Suppressor macrophage (primary cell): ENCODE measurements at places on chromosomes 2 and 18.

GRCh38 chr18:78766651-78767533 is 212.7 kb upstream of the SALL3 start:
- no peak for DNase-seq

DNA sequence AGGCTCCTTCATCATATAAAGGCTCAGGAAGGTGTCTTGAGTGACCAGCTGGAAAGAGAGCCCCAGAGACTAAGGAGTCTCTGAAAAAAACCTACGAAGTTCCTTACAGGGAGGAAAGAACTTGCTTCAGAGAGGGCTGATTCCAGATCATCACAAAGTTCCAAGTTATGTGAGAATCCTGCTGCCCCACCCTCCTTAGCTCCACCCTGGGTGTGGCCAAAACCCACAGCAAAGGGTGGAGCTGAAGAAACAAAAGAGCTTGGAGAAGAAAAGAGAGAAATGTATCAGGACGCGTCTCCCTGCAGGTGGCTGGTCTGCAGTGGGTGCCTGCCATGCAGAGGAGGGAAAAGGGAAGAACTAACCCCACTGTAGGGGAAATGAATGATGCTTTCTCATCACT is 32.8 kb upstream of the ZNF396 start:
- peak; percentile 59 for DNase-seq

DNA sequence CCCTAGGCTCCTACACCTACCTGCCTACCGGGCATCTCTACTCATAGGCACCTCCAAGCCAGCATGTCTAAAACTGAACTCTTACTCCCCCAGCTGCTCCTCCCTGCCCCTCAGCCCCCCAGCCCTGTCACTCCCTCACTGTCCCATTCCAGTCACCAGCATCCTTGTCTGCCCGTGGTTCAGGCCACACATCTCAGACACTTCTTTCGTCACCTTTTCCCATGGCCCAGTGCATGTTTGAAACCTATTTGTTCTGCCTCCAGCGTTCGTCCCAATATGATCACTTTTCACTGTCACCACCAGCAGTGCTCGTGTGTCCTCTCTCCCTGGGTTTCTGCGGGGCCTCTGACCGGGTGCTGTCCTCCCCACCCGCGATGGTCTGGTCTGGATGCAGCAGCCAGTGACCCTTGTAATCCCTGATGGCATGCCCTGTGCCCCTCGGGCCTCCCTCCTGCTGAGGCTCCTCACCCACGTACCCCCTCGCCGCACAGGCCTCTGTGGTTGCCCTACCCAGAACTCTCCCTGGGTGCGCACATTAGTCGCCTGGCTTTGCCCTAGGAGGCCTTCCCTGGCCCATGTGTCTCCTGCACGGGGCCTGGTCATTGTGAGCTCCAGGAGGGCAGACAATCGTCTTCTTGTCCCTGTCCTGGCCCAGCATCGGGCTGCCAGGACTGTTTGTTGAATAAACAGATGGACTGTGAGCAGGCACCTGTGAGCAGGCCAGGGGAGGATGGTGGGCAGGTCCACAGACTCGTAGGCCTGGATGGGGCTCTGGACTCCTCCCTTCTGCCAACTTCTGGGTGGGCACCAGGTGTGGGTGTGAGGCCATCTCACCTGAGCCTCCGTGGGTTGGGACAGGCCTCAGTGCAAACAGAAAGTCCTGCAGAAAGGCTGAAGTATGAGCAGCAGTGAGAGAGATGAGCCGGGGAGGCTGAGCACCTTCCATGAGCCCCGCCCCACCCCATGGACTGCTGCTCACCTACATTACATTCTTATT is 15.5 kb downstream of the LDLRAD4 start:
- DNase-seq: no peak

GRCh38 chr2:174729797-174730697 is 34.2 kb downstream of the CHRNA1 start:
- peak; percentile 15 for DNase-seq

- no peak for DNase-seq
Measured at GRCh38 chr2:177675350-177675821, 282.8 kb downstream of the AGPS start.

- DNase-seq: no peak
Measured at GRCh38 chr2:86552889-86553288, 10.4 kb downstream of the CHMP3 start.

- DNase-seq: no peak
Measured at GRCh38 chr2:24463271-24463670, 27.8 kb upstream of the NCOA1 start.

DNA sequence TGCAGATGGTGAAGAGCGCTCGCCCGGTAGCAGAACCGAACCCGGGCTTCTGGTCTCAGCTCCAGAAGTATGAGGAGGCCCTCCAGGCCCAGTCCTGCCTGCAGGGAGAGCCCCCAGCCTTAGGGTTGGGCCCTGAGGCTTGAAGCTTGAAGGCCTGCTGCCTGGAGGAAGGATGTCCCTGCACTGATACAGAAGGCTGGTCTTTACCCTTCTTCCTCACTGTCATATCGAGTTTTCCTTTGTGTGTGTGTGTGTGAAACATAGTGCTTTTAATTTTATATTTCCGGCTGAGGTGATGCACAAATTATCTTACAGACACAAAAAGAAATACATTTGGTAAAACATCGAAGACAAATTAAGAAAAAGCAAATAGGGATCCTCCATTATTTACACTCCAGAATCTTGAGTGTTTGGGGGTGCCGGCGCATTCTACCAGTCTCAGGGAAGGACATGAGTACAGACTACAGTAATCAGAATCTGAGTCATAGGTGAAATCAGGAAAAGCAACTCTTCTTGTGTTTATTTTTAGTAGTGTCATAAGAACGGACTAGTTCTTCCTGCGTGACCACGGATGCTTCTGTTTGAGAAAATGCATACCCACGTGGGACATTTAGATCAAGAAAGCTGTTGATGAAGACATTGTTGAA is 1.3 kb downstream of the DUSP28 start:
- DNase-seq: peak; percentile 90

- no peak for DNase-seq
Measured at GRCh38 chr2:23469142-23469540, 84.2 kb downstream of the KLHL29 start.

- DNase-seq: no peak
Measured at GRCh38 chr2:156687126-156687525, 250.9 kb downstream of the GPD2 start.

- DNase-seq: no peak
Measured at GRCh38 chr2:47227532-47228279, 72.6 kb upstream of the STPG4 start.

GRCh38 chr2:42256505-42256904 is 87.4 kb downstream of the EML4 start:
- DNase-seq: peak; percentile 47

GRCh38 chr18:24114924-24115549 is 23.8 kb upstream of the CABYR start:
- no peak for DNase-seq

- DNase-seq: no peak
Measured at GRCh38 chr2:172448544-172449267, 21.3 kb downstream of the ITGA6 start.

- DNase-seq: no peak
Measured at GRCh38 chr2:217820904-217821303, 181.9 kb downstream of the TNS1 start.

DNA sequence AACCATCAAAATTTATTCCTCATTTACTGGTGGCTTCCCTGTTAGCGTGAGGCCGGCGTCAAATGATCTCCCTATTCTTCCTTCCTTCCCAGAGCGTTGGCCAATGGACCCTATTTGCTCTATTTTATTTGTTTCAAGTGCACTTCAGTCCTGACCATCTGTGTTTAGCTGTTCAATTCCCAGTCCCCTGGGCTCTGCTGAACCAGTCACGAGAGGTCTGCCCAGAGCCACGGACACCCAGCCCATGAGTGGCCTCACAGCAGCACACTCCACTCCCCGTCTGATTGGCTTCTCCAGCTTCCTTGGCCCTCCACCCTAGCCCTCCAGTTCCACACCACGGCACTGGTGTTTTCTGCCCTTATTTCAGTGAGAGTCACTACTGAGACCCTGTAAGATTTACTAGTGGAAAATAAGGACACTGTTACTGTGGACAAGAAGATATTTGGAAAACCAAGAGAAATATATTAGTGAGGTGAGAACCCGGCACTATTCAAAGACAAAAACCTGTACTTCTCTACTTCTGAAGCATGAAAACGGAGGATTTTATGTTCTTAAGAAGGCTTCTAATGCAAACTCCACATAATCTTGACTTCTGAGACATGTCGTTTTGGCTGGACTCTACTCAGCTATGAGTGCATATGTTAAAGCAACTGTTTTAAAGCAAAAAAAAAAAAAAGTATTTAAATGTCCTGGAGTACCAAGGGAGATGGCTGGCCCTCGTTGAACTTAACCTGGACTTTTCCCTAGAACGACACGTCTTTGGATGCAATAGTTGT is 86.6 kb downstream of the COL6A3 start:
- DNase-seq: no peak

DNA sequence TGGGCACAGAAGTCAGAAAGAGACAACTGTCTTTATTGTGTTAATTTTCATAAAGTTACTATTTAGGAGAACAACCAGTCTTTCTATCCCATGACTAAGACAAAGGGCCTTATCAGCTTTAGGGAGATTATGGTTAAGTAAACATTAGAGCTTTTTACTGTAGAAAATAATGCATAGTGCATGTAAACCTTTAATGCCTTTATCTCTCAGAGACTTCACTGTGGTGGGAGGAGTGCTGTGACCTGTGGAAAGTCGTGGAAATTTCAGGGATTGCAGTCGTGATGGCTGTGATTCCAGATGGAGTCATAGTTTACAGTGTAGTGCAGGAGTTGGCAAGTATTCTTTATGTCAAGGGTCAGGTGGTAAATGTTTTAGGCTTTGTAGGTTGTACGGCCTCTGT is 15.8 kb downstream of the ZNF236 start:
- DNase-seq: no peak

GRCh38 chr2:118290411-118291250 is 202.4 kb downstream of the INSIG2 start:
- no peak for DNase-seq

GRCh38 chr2:110095994-110096633 is 19.5 kb downstream of the MALL start:
- DNase-seq: no peak
